ENCODE measurements at places on chromosomes 11 and 22.

GRCh38 chr11:34353881-34354280 is 3.9 kb downstream of the ABTB2 start:
- H3K4me3 ChIP-seq: peak overlapping the region; percentile 2
- DNase-seq: no peak
- peaks cover 70% of the 10 kb centered on the region for H3K4me1 ChIP-seq
- no peak overlapping the region for H3K27ac ChIP-seq

DNA sequence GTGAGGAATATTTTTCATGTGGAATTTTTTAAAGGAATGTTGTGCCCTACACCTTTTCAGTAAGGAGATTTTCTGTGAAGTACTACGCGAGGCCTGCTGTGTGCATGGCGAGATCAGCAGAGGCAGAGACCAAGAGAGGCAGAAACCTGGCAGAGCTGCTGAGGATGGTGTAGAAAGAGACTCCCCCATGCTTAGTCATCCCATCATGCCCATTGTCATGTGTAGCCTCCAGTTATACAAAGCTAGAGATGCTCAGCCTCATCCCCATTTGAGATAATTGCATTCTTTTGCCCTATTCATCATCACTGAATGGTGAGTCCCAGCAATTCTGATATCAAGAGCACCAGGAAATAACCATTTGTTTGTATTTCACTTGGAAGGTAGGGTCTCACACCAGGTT is 3.0 kb upstream of the MS4A7 start:
- no peaks in the 10 kb centered on the region for H3K36me3 ChIP-seq
- peaks cover 40% of the 10 kb centered on the region for H3K27me3 ChIP-seq
- no peak overlapping the region for H3K27ac ChIP-seq
- no peak overlapping the region for H3K4me3 ChIP-seq
- peaks cover 12% of the 10 kb centered on the region for H3K4me1 ChIP-seq
- DNase-seq: no peak

DNA sequence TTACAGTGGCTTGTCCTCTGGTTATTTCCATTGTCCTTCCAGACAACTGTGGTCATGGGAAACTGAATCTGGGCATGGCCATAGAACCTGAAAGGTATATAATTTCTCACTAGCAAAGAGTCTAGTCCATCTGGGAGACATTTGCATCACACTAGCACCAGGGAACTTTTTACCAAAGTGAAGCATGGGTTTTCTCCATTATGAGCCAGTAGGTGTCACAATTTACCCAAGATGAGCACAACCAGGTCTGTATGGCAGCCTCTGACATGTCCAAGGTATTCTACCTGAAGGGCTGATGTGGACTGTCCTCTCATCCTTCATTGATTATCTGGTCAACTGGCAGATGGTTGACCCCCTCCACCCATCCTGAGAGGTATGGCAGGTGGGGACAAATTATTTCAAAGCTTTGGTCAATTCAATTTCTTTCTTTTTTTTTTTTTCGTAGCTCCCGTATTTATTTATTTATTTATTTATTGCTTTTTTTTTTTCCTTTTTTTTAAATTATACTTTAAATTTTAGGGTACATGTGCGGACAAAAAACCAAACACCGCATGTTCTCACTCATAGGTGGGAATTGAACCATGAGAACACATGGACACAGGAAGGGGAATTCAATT is 425.9 kb downstream of the TMEM135 start:
- H3K4me3 ChIP-seq: no peak overlapping the region
- no peak overlapping the region for H3K27ac ChIP-seq
- no peaks in the 10 kb centered on the region for H3K27me3 ChIP-seq
- H3K36me3 ChIP-seq: no peaks in the 10 kb centered on the region
- H3K4me1 ChIP-seq: no peaks in the 10 kb centered on the region
- DNase-seq: peak; percentile 3

DNA sequence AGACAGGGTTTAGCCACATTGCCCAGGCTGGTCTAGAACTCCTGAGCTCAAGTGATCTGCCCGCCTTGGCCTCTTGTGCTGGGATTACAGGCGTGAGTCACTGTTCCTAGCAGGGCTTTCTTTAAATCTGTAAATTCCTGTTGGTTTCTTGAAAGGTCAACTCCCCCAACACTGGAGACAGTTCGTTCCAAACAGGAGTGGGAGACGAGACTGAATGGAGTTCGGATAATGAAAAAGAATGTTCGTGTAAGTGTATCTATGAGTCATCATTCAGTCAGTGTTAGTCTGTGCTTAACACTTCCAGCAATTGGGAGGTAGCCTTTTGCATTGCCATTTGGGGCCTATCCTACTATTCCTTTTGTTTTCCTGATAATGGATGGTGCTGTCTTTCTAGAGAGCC is 10.0 kb upstream of the BACE1-AS start:
- no peaks in the 10 kb centered on the region for H3K4me1 ChIP-seq
- no peaks in the 10 kb centered on the region for H3K27me3 ChIP-seq
- no peak overlapping the region for H3K27ac ChIP-seq
- no peak overlapping the region for H3K4me3 ChIP-seq
- no peak for DNase-seq
- H3K36me3 ChIP-seq: peaks cover 18% of the 10 kb centered on the region

DNA sequence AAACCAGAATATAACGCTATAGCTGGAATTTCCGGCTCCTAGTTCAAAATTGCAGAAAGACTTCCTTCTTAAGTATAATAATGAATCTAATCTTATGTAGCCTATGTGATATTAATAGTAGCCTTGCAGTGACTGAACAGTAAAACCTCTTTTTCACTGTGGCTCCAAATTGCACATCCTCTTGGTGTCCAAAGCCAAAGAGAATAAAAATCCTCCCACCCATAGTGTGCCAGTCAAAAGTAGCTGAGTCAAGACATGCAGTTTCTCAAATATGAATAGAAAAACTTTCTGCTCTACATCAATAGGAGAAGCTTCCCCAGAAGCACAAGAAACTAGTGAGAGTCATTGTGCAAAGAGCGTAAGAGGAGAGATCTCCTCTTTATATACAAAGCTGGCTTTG is 76.0 kb upstream of the PICALM start:
- no peaks in the 10 kb centered on the region for H3K27me3 ChIP-seq
- H3K27ac ChIP-seq: no peak overlapping the region
- H3K4me1 ChIP-seq: no peaks in the 10 kb centered on the region
- no peaks in the 10 kb centered on the region for H3K36me3 ChIP-seq

DNA sequence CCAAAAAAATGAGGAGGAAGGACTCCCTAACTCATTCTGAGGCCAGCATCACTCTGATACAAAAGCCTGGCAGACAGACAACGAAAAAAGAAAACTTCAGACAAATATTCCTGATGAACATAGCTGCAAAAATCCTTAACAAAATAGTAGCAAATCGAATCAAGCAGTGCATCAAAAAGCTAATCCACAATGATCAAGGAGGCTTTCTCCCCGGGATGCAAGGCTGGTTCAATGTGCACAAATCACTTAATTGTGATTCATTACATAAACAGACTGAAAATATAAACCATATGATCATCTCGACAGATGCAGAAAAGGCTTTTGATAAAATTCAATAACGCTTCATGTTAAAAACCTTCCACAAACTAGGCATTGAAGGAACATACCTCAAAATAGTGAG is 16.4 kb downstream of the MTMR2 start:
- H3K4me3 ChIP-seq: no peak overlapping the region
- peaks cover 17% of the 10 kb centered on the region for H3K36me3 ChIP-seq
- H3K27ac ChIP-seq: no peak overlapping the region
- DNase-seq: no peak
- H3K27me3 ChIP-seq: no peaks in the 10 kb centered on the region
- 0 out of 2 replicates have a peak, but pooled peaks cover 11% of the 10 kb centered on the region for H3K4me1 ChIP-seq

Measured in PC-9 (cell line).